ENCODE measurements at places on chromosomes 3 and 15. TPM values are rescaled to one million over a fixed set of nuclear protein-coding genes. Genes with fewer than 3 reads are reported as not detected.

DNA sequence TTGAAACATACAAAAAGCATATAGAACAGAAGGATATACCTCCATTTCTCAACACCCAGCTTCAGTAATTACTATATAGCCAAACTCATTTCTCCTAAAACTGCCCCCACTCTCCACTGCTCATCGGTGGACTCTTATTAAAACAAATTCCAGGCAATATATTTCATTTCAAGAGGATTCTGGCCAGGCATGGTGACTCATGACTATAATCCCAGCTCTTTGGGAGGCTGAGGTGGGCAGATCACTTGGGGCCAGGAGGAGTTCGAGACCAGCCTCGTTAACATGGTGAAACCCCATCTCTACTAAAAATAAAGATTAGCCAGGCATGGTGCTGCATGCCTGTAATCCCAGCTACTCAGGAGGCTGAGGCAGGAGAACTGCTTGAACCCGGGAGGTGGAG lies 40.9 kb downstream of the SNX4 start:
- no peak for DNase-seq

- no peak for DNase-seq
Measured at GRCh38 chr3:99751649-99752048, 66.0 kb upstream of the CMSS1 start.

DNA sequence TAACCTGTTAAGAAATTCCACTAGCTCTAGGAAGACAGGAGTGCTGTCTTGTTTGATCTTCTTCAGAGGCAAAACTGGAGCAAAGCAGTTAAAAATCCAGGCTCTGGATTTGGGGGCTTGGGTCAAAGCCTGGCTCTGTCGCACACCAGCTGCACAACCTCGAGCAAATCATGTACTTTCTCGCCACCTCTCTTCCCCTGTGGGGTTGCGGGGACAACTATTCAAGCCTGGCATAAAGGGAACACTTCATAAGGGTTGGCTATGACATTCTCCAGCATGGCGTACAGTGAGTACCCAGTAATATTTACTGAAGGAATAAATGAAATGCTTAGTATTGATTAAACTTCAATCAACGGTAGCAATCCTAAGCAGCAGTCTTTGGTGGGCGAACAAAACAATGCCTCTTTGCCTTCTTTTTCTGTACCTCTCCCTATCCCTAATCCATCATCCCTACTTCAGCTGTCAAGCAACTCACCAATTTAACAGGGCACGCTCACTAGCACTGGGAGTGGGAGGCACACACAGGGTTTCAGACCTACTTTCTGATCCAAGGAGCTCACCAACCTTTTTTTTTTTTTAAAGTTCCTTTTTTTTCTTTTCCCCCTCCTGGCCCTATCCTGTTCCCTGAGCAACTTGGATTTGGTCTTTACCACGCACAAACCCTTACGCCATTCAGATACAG lies 33.0 kb downstream of the GNB5 start:
- DNase-seq = no peak

DNA sequence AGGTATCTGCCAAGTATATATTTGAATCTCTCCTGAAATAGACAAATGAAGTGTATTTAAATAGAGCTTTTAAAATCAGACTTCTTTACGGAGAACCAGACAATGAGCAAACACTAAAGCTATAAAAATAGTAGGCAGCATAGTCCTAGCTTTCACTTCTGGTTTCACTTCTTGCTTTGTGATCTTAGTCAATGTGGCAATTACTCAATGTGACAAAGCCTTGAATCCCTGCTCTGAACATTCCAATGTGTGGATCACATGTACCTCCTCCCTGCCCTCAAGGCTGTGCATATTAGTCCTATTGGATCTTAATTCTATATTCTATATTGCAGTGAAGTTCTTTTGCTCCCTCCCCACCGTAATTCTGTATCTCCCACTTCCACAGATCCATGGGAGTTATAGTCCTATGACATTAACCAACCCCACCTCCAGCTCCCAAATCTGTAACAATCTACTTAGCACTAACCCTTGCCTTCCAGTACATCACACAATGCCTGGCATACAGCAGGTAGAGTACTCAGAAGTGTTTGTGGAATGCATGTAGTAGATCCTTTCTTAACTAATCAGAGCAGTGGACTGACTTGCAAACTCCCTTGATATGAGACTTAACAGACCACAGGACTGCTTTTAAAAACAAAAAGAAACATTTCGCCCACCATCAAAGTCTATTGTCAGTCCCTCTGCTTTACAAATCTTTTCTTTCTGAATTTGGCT lies 24.3 kb upstream of the CP start:
- no peak for DNase-seq

GRCh38 chr15:88218557-88219221 lies 37.9 kb downstream of the NTRK3 start:
- no peak for DNase-seq

DNA sequence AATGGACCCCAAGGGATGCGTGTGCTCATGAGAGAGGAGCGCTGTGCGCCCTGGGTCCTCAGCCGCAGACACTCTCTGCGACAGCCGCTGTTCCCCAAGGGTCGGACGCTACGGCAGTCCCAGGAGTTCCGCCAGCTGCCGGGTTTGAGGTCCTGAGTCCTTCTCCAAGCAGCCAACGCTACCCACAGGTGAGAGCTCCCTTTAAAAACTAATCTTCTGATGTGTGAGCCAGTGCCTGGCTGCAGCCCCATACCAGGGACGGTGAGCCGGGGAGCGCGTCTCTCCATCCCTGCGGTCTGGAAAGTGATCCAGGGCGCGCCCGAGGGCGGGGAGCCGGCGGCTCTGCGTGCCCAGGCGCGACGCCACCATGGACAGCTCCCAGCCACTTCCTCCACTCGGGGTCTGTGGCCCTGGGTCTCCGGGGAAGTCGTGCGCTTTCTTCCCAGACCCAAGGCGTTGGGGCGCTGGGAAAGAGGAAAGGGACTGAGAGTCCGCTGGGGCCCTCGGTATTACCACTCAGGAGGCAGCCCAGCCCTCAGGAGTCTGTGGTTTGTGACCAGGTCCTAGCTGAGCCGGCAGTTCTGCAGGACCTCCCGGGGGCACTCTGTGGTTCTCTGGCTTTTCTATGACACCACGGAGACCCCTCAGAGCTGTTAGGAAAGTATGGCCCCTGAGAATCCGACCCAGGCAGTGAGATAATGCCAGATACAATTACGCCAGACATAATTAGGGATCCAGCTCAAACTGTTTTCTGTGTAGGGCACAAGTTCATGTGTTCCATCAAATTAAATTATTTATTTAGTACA lies 1.4 kb downstream of the CEMIP start:
- DNase-seq = no peak

DNA sequence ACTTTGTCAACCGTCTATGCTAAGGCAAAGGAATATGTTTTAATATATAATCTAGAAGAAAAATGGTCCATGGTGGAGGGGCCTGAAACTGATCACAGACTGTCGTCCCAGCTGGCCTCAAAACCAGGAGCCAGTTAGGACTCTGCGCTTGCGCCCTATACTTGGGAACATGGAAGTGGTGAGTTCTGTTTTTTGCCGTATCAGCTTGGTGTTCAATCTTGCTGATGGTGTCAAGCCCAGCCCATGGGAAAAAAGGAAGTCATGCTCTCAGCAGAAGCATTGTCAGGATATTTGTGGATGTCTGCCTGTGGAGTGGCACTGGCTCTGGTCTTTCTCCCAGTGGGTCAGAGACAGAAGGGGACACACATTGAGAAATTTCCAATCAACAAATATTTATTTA lies 342.0 kb upstream of the CTDSPL start:
- DNase-seq = no peak

DNA sequence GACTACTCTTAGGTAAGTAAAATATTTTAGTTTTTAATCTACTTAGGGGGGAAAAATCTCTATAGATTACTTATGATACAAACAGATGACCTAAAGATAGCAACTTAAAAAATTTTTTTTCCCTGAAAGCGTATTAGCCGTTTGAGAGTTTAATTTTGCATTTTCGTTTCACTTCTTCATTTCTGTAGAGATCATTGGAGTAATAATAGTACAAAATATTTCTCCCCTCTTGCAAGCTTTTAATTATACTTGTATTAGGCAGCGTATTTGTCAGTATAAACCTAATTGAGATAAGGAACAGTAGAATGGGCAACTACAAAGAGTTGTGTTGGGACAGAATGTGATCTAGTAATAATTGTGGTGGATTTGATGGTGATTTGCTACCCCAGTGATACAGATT lies 10.3 kb downstream of the SKIL start:
- no peak for DNase-seq

DNA sequence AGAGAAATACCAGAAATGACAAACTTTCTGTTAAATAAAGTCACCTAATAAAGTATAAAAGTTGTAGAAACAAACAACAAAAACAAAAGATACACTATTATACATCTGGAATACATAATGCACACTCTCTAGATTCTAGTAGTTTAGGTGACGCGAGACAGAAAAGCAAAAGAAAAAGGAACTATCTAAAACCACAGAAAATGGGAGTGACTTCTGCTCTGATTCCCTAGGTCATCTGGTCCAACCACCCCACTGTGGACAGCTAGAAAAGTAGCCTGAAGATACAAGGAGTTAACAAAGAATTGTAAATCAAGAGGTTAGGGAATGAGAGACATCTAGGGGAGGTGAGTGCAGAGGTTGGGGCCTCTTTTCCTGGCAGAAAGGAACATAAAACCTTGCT lies 39.1 kb downstream of the DHX36 start:
- no peak for DNase-seq

DNA sequence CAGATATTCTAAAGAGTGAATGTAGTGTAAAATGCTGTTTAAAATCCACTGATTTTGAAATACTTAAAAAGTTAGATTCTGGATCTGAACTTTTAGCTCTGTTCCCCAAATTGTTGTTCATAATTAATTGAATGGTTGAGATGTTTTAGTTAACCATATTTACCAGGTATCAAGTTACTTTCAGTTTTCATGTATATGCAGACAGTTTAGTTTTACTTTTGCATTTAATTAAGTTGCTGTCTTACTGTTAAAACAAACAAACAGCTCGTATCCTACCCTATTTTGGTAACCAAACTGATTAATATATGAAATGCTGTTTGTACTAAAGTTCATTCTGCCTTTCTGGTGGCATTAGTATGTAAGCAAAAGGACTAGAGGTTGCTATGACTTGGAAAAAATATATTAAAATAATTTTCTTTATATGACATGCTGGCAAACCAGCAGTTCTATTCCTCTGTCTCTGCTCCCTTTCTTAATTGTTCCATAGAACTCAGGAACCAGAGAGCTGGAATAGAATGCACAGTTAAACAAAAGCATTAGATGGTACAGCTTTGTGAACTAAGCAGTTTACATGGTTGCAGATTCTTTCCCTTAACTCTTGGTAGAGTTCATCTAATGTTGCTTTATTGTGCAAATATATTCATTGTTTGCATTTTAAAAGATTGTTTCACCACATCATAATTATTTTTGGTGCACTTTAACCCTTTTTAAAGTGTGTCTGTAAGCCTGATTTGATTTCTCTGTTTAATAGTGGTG lies 39.5 kb upstream of the SCAANT1 start:
- DNase-seq = no peak

DNA sequence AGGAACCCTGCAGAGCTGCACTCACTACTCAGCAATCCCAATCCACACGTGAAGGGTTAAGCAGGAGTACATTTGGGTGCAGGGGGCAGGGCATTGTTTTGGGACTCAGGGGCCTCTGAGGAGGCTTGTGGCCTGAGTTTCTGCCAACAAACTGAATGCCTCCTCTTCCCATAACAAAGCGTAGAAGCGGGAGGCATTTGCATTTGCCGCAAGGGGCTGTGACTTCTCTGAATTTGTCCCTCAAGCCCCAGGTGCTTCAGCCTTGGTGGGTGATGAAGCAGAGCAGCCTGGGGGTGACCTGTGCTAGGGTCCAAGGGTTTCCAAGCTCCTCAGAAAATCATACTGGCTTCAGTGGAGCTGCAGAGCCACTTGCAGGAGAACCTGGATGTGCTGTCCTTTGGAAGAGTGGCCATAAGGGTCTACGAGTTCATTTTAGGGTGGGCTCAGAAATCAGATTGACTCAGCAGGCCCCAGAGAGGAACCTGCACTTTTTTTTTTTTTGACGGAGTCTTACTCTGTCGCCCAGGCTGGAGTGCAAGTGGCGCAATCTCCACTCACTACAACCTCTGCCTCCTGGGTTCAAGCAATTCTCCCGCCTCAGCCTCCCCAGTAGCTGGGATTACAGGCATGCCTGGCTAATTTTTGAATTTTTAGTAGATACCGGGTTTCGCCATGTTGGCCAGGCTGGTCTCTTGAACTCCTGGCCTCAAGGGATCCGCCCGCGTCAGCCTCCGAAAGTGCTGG lies 1.4 kb upstream of the RPSA start:
- no peak for DNase-seq

DNA sequence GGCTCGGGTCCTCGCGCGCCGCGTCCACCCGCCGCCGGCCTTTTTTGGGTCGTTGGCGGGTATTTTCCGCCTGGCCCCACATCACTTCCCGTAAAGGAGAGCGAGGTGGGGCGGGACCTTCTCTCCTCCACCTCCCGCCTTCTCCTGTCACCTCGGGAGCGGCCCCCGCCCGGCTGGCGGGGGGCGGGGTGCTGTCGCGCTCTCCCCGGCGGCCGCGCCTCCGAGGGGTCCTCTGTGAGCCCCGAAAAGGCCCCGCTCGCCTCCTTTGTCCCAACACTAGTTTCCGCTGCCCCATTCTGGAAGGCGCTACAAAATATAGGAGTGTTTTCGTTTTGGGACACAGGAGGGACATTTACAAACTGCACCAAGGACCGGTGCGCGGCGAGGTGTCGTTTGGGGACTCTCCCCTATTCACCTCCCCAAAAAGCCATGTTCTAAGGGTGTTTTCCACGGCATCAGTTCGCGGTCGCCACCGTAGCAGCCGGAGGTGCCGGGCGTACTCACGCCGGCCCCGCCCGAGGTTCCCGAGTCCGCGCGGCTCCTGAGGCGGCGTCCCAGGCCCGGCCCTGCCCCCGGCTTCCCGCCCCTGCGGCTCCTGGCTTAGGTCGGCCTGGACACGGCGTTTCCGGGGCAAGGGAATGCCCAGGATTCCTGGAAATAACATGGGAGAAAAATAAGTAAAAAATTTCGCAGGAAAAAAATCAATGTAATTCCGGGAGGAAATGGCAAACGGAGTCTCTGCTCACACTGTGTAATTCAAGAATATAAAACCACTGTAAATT lies at the start of gene RAB27A:
TSS of gene RAB27A (minus strand) at position 68 of the 782 bp plus-strand sequence. CDS start 54,879 bp downstream, outside the sequence.
- peak; percentile 65 for DNase-seq

GRCh38 chr3:103511891-103512290 lies 1077.1 kb downstream of the ZPLD1 start:
- DNase-seq = no peak

CDC25A gene
- total RNA-seq = 0.24 TPM

LOXL1 gene
- total RNA-seq = 22.2 TPM

CYP11A1 gene
- total RNA-seq = 1.0 TPM

TRAK1 gene
- total RNA-seq = 172 TPM

KLHL40 gene
- total RNA-seq = 0.63 TPM

SKOR1 gene
- total RNA-seq = not detected

FGF12 gene
- total RNA-seq = 218 TPM
